ENCODE measurements at places on chromosomes 2 and 18.

- no peak for DNase-seq
These were observed 88.3 kb downstream of the NRP2 start for GRCh38 chr2:205770577-205770976.

DNA sequence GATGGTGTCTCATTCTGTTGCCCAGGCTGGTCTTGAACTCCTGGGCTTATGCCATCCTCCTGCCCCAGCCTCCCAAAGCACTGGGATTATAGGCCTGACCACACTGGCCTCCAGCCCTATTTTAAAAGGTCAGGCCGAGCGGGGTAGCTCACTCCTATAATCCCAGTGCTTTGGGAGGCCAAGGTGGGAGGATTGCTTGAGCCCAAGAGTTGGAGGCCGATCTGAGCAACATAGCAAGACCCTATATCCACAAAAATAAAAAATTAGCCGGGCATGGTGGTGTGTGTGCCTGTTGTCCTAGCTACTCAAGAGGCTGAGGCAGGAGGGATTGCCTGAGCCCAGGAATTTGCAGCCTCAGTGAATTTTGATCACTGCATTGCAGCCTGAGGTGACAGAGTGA is 3.9 kb downstream of the CAB39 start:
- DNase-seq: no peak

DNA sequence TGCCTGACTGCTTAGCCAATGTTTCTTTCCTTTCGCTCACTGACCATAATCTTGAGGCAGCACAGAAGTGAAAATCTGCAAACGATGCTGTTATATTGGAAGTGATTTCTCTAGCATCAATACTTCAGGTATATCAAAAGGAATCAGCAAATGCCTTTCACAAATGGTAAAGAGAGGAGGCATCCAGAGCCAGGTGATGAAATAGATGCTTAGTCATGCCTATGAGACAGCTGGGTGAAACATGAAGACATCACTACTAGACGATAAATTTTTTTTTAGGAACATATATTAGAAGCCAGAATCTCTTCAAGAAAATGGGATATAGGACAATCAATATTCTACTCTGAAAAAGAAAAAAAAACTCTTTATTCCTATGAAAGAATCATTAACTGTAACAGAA is 249.2 kb upstream of the SLC39A10 start:
- peak; percentile 18 for DNase-seq

DNA sequence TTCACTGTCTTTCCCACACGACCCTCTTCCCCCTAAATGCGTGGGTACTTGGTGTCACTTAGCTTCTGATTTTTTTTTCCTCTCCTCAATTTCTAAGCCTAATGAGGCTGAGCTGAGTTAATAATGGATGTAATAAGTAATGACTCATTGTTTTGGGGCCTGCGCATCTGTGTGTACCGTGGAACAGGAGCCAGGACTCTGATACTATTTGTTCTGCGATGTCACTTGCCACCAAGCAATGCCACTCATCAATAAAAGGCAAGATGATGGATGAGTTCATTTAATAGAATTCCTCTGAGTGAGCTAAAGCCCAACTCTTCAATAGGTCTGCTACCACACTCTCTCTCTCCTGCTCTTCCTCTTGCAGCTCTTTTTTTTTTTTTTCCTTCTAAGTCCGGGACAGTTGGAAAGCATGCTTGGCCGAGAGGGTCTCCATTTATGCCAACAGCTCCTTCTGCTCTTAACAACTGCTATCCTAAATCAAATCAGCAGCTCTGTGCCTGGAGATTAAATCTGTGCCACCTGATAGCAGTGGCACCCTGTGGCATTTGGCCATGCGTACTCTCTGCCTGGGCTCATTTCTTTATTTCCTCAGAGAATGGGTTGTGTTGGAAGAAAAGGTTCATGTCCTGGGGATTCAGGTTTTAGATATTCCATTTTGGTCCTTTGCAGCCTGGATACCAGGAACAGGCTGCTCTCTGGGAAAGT is 1284.2 kb upstream of the PIK3C3 start:
- no peak for DNase-seq

DNA sequence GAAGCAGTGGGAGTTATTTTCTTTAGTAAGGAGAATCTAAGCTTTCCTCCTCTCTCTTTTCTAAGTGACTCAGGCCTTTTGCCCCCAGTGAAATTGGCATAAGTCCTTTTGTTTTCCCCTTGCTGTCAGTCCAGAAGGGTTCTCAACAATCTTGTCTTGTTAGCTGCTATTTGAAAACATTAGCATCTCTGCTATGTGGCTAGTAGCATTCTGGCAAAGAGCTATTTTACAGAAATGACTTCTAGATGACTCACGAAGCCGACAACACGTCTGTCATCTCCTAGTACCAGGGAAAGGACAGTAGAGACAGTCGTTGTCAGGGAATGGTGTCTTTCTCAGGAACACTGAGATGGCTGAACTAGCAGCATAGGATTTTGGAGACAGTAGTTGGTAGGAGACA is 14.7 kb downstream of the SMARCAL1 start:
- DNase-seq: peak; percentile 68

DNA sequence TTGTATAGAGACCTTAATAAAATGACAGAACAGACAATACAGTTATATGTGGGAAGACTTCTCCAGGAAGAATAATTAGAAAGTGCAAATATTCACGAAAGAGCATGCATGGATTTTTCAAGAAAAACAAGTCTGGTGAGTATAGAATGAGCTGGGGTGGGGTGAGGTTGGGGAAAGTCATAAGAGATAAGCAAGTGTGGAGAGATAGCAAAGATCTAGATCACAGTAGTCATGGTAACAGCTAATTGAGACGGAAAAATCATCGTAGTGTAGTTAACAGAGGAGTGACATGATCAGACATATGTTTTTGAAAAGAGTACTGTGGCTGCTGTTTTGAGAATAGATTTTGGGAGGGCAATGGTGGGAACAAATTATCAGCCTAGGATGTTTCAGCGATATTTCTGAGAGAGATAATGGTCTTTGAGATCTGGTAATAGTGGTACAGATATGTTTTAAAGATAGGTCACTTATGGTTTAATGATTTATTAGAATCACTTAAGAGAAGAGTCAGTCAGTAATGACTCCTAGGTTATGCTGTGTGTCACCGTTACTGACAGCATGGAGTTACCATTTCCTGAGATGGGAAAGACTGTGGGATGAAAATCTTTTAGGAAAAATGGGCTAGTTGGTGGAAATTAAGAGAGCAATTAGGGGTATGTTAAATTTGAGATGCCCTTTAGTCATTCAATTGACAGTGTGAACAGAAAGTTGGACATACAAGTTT is 248.5 kb upstream of the SLC8A1 start:
- DNase-seq: no peak

- DNase-seq: no peak
These were observed 309.7 kb downstream of the OSR1 start for GRCh38 chr2:19048593-19049266.

GRCh38 chr2:230614913-230615332 is 97.7 kb upstream of the CAB39 start:
- DNase-seq: no peak

DNA sequence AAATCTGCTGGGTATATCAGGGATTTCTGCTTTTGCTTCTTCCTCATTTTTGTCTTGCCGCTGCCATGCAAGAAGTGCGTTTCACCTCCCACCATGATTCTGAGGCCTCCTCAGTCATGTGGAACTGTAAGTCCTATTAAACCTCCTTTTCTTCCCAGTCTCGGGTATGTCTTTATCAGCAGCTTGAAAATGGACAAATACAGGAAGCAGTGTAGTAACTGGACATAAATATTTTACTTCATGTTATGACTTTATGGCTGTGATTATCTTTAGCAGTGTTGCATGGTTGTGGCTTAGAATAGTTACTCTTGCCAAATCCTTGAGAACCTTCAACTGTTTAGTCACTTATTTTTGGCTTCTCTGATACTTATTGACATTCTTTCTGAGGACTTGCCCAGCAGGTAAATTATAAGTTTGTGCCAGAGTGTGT is 66.2 kb upstream of the DLX2 start:
- DNase-seq: no peak

GRCh38 chr2:199336546-199336945 is 121.2 kb downstream of the SATB2 start:
- no peak for DNase-seq

GRCh38 chr2:10873790-10874437 is 37.8 kb upstream of the KCNF1 start:
- no peak for DNase-seq

DNA sequence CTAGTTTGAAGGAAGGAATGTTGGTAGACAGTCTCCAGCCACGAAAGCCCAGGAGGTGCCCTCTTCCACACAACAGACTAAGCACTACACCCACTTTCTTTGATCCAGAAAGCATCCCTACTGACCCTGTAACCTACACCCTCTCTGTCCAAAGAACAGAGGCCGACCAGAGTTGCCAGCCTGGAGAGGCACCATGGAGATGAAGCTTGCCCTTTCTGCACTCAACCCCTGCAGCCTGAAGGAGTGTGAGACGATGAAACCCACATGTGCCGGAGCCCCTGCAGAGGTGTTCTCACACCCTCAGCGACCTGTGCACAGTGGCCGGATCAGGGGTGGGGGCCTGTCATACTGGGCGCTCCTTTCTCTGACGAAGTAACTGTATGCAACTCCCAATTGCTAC is 136.3 kb downstream of the ZNF516 start:
- DNase-seq: no peak

- no peak for DNase-seq
These were observed 24.4 kb downstream of the CRYGD start for GRCh38 chr2:208099682-208100470.

DNA sequence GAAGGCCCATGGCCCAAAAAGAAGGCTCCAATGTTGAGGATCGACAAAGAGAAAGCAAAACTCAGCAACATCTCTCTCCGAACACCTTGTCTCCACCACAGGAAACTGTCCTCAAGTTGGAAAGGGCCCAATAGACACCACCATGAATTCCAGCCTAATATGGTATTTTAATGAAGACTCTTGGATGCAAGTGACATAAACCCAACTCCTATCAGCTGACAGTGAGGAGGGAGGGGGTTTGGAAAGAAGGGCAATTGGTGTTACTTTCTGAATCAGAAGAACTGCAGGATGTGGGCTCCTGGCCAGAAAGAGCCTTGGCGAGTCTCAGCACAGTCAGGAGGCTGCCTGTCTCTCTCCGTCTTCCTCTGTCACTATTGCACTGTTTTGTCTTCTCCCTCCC is 40.3 kb upstream of the SIGLEC15 start:
- no peak for DNase-seq

DNA sequence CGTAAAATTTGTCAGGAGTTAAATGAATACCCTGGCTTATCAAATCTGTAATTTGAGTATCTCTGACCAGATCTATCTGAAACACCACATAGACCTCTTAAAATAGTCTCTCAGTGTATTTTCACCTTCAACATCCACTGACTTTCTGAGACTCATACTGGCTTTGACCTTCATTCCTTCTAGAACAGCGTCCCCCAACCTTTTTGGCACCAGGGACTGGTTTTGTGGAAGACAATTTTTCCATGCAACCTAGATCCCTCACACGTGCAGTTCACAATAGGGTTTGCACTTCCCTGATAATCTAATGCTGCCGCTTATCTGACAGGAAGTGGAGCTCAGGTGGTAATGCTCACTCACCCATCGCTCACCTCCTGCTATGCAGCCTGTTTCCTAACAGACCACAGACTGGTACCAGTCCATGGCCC is 3.2 kb downstream of the NBAS start:
- no peak for DNase-seq

DNA sequence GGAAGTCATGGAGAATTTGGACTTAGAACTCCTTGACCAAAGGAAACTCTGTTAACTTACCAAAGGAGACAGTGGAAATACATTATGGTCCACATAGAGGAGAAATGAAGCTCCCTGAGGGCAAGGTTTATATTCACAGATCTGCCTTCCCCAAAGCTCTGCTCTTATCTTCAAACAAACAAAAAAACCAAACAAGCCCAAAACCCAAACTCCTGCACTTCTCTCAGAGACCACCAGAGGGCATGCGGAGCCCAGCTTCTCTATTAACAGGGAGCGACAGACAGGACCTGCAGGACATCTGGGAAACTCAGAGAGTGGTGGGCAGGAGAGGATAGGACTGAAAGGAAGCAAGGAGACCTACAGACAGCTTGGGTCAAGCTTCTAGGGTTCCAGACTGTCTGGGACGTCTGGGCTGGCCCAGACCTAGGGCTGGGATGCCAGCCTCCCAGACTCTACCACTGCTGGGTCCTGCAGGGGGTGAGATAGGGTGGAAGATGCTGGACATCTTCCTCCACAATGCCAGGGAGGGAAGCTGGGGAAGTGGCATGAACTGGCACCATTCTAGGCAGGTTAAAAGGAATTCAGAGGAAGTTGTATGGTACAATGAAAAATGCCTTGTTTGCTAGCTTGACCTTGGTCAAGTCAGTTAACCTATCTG is 4.0 kb upstream of the WNT10A start:
- DNase-seq: peak; percentile 42

DNA sequence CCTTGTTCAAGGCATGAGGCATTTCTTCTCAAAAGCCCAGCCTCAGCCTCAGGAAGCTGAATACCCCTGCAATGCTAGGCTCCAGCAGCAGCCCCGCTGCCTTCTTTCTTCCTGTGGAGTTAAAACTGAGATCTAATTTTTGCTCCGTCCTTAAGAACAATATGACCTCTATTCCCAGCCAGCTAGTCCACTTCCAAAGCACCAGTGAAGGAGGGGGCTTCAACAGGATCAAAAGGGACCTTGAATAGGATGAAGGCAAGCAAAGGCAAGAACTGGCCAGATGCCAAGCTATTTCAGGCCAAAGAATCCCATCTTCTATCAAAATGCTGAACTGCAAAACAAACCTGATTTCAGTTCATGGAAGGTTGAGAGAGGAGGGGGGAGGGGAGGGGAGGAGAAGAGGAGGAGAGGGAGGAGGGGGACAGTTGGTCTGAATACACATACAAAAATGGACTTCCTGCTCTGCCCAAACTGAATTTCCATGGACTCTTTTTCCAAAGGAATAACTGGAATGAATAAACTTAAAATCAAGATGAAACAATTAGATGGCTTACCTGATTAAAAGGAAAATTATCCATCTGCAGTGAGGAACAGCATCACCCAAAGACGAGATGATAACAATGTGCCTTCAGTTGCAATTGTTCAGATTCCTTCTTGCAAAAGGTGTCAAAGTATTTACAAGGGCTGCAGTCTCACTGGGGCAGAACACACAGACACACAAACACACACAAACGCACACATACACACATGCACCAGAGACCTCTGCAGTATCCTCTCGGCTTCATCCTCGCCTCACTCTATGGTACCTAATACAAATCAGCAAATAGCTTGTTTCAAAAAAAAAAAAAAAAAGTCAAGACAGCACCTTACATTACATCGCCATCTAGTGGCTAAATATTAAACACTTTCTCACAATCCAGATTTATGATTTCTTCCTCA is at the start of gene SCN1A:
Gene SCN1A (minus strand): TSS at position 804 of the 939 bp plus-strand sequence. CDS start 54,399 bp downstream, outside the sequence.
- peak; percentile 29 for DNase-seq

- peak; percentile 80 for DNase-seq
These were observed 314.3 kb upstream of the COL3A1 start for GRCh38 chr2:188659656-188660406.

GRCh38 chr2:66173645-66174044 is 261.3 kb upstream of the MEIS1 start:
- DNase-seq: no peak

- DNase-seq: no peak
These were observed 37.1 kb downstream of the MAP4K4 start for GRCh38 chr2:101734505-101735165.

- DNase-seq: no peak
These were observed 66.1 kb upstream of the SMAD7 start for GRCh38 chr18:49016648-49017539.

All from HS-5 (cell line).